B cell (primary cell): ENCODE measurements at places on chromosomes 4 and X.

- DNase-seq: no peak
These were observed 33.2 kb downstream of the FGFRL1 start for GRCh38 chr4:1044469-1045192.

GRCh38 chr4:128776794-128777216 lies 32.7 kb upstream of the JADE1 start:
- DNase-seq: no peak

- DNase-seq: peak; percentile 63
These were observed 34.5 kb upstream of the RAB33B start for GRCh38 chr4:139419388-139419914.

- DNase-seq: peak; percentile 14
These were observed 46.2 kb downstream of the SLC9A7 start for GRCh38 chrX:46712764-46713163.

DNA sequence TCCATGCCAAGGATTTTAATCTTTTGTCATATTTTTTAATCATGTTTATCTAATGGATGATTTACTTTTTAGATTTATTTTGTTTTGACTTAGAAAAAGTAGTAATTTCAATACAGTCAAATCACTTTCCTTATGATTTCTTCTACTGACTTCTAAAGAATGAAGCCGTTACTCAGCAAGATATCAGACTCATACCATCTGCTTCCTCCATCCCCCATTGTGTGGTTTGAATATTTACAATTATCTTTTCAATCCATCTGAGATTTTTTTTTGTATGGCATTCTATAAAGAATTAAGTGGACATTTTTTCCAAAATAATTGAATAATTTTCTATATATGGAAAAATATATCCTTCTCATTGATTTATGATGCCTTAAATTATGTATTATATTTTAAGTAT lies 565.4 kb upstream of the ATOH1 start:
- DNase-seq: no peak
